ENCODE measurements at places on chromosomes 5 and 9.

DNA sequence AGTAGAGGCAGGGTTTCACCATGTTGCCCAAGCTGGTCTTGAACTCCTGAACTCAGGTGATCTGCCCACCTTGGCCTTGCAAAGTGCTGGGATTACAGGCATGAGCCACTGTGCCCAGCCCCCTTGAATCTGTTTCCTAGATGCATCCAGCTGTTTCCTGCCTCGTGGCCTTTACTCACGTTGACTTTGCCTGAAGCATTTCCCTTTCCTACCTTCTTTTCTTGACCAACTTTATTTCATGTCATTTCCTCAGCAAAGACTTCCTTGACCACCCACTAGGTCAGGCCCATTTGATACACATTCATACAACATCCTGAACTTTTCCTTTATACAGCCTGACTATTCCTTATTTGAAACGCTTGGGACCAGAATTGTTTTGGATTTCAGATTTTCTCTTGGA is 51.0 kb downstream of the DOCK2 start:
- DNase-seq: no peak

DNA sequence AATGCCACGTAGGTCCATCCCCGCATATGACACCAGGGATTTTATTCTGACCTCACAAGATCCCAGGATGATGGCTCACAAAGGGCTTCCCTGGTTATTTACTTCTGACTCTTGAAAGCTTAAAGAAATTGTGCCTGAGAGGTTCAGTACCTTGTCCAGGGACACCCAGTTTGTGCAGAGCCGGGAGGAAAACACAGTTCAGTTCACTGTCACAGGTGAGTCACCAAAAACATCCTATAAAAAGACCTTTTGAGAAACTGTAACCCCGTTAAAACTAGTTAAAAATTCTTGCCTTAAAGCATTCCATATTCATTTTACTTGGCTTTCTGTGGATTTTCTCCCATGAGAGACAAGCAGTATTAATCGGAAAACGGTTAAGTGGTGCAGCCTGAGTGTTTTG is 56.6 kb downstream of the ZNF510 start:
- no peak for DNase-seq

- DNase-seq: no peak
Measured at GRCh38 chr9:26567976-26568375, 324.6 kb downstream of the CAAP1 start.

DNA sequence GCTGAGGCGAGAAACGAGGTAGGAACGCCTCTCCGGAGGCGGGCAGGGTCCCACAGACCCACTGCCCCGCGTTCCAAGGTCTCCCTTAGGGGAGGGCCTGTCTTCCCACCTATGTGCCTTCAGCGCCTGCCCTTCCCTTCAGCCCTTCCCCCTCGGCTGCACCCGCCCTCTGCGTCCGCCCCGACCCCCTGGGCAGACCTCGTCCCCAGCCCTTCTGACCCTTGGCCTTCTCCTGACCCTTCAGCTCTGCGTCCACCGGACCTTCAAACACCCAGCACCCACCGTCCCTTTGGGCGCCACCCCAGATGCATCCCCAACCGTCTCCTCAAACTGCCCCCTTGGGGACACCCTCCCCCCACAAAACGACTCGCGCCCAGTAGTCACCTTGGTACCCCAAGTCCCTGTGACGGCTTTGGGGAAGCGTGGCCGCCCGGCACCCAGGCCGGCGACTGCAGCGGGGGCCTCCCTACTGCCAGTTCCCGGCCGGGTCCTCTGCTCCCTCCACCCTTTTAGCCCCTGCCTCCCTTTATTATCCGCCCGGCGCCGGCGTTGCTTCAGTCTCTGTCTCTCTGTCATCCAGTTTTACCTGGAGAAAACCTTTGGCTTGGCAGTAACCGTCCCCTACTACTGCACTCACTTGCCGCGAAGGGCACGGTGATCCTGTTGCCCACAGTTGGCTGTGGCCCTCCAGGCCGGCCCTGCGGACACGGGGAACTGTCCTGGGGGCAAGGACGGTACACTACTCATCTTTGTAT is 421 bp downstream of the RUSC2 start:
- no peak for DNase-seq

DNA sequence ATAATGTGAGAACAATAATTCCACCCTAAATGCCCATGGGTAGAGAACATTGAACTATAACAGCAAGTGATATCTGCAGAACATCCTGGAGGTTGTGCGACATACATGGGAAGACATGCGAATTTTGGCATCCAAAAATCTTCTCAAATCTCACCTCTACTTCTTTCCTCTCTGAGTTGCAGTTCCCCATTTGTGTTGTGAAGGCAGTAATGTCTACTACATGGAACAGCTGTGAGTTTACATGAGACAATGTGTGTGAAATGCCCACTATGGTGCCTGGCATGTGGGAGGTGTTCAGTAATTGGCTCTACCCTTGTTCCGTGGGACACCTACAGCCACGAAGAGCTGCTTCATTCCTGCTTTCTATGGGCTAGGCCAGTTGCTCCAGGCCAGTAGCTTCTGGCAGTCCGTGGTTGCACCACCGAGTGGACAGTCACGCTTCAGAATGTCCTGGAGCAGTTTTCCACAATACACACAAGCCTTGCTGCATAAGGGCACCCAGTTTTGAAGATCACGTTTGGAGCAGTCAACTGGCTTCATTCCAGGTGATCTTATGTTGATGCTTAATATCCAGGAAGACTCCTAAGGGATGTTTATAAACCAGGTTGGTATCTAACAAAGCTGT is 297.7 kb downstream of the DEPDC1B start:
- DNase-seq: no peak

DNA sequence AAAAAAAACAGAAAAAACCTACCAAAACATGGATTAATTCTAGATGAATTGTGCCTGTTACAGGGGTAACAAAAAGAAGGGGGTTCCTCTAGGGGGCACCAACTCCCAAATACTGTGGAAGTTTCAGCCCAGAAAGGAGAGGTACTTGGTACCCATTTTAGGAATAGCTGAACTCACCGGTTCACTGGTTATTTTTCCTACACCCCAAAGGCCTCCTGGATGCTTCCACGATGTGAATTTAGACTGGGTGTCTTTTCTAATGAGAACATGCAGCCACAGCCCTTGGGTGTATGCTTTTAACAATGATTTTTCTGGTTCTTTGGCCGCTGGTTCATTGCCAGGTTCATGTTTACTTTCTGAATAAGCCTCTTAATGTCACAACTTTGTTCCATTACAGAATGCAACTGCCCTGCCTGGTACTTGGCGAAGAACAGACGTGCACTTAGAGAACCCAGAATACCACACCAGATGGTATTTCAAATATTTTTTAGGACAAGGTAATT is 46.7 kb downstream of the GARNL3 start:
- no peak for DNase-seq

All from GM18507 (cell line).